ENCODE measurements at places on chromosomes 6 and 20.

GRCh38 chr20:23047738-23048214 lies 1.7 kb downstream of the THBD start:
- DNase-seq: no peak

- DNase-seq: no peak
Observed at GRCh38 chr6:31090275-31090972, 22.0 kb downstream of the C6orf15 start.

DNA sequence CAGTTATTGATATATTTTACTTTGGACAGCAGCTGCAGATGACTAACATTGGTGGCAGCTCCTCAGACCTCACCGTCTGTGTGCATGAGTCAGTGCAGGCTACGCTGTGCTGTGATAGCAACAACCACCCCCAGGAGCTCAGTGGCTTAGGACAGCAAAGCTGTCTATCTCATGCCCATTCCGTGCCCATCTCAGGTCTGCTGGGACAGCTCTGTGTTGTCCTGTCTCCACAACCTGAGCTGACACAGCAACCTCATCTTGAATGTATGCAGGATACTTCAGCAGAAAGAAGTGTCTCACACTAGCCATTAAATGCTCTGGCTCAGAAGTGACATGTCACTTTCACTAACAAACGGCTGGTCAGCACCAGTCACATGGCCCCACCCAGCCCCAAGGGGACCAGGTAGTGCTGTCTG lies 47.7 kb downstream of the BANF2 start:
- DNase-seq: no peak

GRCh38 chr6:18118330-18118729 lies 4.1 kb downstream of the NHLRC1 start:
- DNase-seq: no peak

- no peak for DNase-seq
Observed at GRCh38 chr6:28711325-28711724, 185.6 kb downstream of the GPX5 start.
